ENCODE measurements at places on chromosomes 4 and X.

- no peak for DNase-seq
Observed at GRCh38 chr4:100889898-100890297, 372.1 kb upstream of the EMCN start.

GRCh38 chr4:181372014-181372413 is 871.2 kb upstream of the TENM3 start:
- DNase-seq: no peak

GRCh38 chr4:78645853-78646757 is 94.5 kb downstream of the ANXA3 start:
- DNase-seq: no peak

DNA sequence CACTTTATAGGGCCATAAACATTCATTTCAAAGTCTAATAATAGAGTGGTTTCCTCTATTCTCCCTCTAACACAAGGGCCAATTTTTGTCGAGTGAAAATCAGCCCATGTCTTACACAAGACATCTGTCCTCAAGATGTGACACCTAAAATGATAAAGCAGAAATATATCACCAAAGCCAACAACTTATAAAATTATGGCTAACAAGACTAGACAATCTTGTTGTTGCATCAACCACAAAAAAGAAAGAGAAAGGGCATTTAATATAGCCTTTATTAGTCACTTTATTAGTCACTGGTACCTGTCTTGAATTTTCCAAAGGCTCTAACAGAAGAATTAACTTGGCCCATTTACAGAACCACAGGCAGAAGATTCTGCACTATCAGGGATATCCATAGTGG is 161.6 kb downstream of the SMIM20 start:
- DNase-seq: no peak

- no peak for DNase-seq
Observed at GRCh38 chr4:153611679-153612078, 72.4 kb upstream of the TLR2 start.

- DNase-seq: no peak
Observed at GRCh38 chr4:39846120-39846519, 131.6 kb downstream of the PDS5A start.

- no peak for DNase-seq
Observed at GRCh38 chr4:77800483-77801259, 18.5 kb downstream of the CNOT6L start.

- DNase-seq: no peak
Observed at GRCh38 chr4:170465429-170465828, 375.7 kb upstream of the AADAT start.

DNA sequence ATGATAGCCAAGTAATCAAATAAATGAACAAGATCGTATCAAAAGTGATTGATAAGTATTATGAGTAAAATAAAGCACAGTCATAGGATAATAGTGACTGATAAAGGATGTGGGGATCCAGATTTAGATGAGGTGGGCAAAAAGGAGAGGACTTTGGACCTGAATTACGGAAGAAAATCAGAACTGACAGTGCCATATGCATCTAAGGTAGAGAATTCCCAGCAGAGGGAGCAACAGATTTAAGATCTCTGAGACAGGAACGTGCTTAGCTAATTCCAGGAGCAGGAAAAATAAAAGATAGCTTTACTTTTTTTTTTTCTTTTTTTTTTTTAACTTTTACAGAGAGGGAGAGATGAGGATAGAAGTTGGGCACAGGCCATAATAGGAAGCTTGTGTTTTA is 189.9 kb downstream of the NWD2 start:
- DNase-seq: no peak

DNA sequence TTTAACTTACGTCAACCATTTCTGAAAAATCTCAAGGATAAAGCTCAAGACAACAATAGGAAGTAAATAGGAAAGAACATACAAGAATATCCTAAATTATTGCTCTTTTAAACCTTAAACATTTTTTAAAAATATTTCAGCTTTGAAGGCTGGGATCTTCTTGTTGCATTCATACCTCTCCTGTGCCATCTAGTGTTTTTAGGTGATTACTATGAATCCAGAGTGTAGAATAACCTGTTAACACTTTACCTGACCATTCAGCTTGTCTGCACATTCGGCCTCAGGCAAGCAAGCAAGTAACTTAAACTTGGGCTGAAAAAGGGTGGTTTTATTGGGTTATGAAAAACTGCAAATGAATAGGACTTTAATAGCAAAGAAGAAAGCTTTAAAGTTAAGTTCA is 507.8 kb upstream of the INTU start:
- no peak for DNase-seq

- no peak for DNase-seq
Observed at GRCh38 chr4:28754376-28754775, 1893.7 kb downstream of the STIM2 start.

All from stimulated activated CD8-positive, alpha-beta memory T cell treated with anti-CD3 and anti-CD28 coated beads, Interleukin-15, amount 100 ng/mL, for 4 hours (primary cell).